Immature natural killer cell (primary cell): ENCODE measurements at places on chromosomes 7 and 10.

GRCh38 chr10:51918440-51918839 is 219.0 kb upstream of the CSTF2T start:
- no peak for DNase-seq

DNA sequence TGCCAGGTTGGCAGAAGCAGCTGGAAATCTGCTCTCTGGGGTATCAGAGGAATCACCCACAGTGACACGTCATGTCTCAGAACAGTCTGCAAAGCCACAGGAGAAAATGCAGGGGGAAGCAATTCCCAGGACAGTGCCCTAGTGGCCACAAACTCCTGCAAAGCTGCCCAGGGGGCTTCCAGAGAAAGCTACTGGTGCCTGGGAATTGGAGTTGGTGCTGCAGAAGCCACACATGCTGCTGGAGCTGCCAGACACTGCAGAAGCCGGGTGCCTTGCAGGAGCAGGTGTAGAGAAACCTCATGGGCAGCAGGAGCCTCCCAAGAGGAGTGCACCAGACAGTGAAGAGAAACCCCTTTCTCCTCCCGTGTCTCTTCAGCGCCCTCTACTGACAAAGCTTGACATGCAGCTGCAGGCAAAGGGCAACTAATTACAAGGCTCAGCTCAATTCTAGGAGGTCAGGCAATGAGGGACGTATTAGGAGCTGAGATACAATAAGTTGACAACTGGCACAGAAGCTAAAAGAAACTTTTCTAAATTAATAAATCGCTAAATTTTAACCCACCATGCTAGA is 30.2 kb upstream of the NUB1 start:
- no peak for DNase-seq

DNA sequence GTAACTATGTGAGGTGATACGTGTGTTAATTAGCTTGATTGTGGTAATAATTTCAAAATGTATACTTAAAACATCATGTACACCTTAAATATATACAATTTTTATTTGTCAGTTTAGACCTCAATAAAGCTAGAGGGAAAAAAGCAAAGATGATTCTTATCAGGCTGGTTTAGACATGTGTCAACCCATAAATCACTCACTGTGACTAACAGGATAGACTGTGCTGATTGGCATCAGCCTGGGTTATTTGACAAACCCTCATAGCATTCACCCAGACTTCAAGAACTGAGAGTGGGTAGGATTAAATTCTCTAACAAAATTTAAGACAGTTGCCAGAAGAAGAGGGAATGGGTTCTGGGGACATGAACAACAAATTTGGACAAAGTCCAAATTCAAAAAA is 73.8 kb upstream of the TMEM140 start:
- no peak for DNase-seq

GRCh38 chr7:83548250-83548649 is 100.7 kb downstream of the SEMA3E start:
- no peak for DNase-seq
